Brain pericyte (primary cell): ENCODE measurements at places on chromosomes 12 and 14.

DNA sequence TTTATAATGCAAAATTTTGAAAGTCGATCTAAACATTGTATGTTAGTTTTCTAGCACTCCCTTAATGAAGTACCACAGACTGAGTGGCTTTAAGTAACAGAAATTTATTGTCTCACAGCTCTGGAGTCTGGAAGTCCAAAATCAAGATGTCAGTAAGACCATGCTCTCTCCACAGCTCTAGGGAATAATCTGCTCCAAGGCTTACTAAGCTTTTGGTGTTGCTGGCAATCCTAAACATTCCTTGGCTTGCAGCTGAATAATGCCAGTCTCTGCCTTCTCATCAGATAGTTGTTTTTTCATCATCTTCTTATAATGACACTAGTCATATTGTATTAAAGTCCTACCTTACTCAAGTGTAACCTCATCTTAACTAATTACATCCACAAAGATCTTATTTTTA lies 102.2 kb downstream of the RASSF9 start:
- no peak for DNase-seq

DNA sequence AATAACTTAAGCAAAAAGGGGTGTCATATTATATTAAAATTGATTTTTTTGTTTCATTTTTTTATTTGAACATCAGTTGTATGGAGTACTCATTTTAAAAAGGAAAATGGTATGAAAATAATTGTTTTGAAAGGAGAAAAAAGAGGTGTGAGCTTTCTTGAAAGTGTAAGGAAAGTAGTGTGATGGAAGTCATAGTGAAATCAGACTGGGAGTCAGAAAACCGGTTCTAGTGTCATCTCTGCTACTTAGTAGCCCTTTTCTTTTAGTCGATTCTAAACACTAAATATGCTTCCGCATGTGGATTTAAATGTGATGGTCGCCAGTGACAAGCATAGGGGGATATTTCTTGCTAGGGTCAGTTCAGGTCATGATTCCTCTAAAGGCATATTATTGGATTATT lies 1.8 kb upstream of the DYRK2 start:
- no peak for DNase-seq

DNA sequence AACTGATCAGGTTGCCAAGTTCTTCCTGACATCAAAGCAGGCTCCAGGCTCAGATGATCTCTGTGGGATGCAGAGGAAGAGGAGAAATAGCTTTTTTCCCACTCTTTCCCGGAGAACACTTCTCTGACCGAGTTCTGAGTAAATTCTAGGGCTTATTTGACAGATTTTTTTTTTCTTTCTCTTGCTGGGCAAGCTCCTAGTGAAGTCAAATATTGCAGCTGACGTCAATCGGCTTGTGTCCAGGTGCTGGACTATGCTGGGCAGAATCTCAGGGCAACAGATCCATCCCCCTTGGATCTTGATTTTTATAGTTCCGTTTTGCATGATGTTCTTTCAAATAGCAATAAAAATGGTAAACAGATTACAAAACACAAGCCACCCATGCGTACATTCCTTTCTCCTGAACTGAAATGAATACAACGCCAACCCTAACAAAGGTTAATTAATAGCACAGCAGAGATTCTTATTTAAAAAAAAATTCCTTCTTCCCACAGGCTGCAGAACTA lies 182.2 kb downstream of the NOVA1 start:
- no peak for DNase-seq

GRCh38 chr12:88371416-88372183 lies 208.7 kb downstream of the KITLG start:
- DNase-seq = no peak
